ENCODE measurements at places on chromosomes 5 and 9.

- no peak for DNase-seq
These were observed 4.1 kb upstream of the CDC20B start for GRCh38 chr5:55177078-55177477.

- no peak for DNase-seq
These were observed 16.8 kb downstream of the ABCA1 start for GRCh38 chr9:104911032-104911607.

DNA sequence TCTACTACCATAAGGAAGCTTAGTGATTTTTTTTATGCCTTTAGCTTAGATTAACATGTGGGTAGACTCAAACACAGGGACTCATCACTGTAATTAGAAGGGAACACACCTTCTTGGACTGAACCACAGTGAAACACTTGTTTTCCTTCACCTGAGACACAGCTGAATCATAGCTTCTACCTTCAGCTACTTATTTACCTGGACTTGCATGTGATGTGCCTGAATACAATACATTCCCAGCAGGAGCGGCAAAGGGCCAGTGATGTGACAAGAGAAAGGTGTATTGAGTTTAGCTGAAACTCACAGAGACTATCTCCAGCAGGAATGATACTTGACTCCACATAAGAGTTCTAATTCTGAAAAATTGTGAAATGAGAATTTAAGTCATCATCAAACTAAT is 37.8 kb downstream of the GRAMD2B start:
- no peak for DNase-seq

- peak; percentile 59 for DNase-seq
These were observed 88.3 kb downstream of the SNCAIP start for GRCh38 chr5:122400341-122400740.

- DNase-seq, result no peak
These were observed 193.6 kb upstream of the VCAN start for GRCh38 chr5:83277953-83278352.
